ENCODE measurements at places on chromosomes 1 and 21. TPM values are rescaled to one million over a fixed set of nuclear protein-coding genes. Genes with fewer than 3 reads are reported as not detected.
A peak's percentile ranks its signal among the peaks of the same experiment; 100 is the strongest.

DNA sequence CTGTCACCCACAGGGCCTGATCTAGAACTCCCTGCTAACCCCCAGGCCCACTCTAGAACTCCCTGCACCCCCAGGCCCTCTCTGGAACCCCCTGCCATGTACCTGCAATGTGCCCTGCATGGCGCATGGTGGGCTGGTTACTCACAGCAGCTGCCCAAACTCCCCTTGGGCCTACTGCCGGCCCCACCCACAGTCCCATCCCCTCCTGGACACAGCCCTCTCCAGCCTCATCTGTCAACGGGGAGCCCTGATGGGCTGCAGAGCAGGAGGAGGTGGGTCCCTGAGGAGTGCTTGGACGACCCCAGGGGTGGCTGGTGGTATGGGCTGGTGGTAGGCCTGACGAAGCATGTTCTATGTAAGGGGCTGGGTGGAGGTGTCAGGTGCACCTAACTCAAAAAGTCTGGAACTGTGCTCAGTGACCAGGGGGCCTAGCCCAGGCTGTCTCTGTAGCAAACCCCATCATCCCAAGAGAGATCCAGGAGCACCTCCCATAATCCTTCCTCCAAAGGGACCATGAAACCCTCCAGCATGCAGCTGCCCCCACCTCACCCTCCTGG, 19.0 kb upstream of the PRSS38 start:
- peaks cover 7% of the 10 kb centered on the region for H3K27me3 ChIP-seq
- peaks cover 3% of the 10 kb centered on the region for H3K36me3 ChIP-seq
- no peak for DNase-seq
- H3K27ac ChIP-seq, result no peak overlapping the region

DNA sequence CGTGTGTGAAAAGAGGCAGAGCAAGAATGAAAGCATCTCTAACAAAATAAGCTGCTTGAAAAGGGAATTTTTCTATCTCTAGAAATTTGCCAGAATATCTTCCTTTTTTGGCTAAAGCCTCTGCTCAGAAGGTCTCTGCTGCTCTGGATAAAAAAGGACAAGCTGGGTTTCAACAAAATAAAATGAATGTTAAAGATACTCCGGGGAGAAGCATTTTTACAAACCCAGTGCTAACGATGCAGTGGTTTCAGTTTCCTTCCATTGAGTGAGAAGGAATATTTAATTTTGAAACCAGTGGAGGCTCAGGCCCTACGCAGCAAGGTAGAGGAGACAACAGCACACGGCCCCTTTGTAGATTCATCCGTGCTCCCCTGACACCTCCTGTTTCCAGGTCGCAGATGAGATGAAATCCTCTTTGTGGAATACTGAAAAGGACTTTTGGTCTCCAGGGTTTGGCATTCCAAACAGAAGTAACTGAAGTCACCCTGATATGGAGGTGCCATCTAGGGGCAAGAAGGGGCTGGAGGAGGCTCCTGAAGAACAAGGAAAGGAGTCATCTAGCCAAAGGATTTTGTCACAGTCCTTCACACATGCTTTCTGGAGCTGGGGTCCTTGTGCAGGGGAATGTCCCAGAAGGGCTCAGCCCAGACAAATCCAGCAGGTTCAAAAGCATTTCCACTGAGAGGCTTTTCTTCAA, 65.7 kb upstream of the SYT6 start:
- peaks cover 6% of the 10 kb centered on the region for H3K27me3 ChIP-seq
- no peak overlapping the region for H3K4me3 ChIP-seq
- peaks cover 9% of the 10 kb centered on the region for H3K4me1 ChIP-seq
- DNase-seq, result no peak
- H3K27ac ChIP-seq, result no peak overlapping the region

DNA sequence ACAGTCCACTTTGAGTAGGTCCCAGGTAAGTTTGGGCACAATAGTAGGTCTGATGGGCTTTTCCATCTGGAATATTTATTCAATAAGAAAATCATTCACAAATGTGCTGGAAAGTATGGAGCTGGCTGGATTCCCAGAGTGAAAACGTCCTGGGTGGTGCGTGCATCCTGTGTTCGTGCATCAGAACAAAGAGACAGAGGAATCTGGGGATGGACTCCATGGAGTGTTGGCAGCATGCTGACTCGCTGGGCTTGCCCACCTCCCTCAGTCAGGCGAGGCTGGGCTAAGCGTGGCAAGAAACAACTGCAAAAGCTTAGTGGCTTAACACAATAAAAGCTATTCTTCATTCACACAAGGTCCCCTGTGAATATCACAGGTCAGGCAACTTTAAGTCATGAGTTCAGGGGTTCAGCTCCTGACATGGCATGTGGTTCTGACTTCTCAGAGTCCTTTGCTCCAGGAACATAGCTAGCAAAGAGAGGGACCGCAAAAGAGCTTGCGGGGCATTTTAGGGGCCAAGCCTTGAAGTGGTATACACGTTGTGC, 151.6 kb upstream of the ZNF644 start:
- H3K27ac ChIP-seq, result no peak overlapping the region
- H3K36me3 ChIP-seq, result no peaks in the 10 kb centered on the region
- H3K4me1 ChIP-seq, result peaks cover 25% of the 10 kb centered on the region
- no peak overlapping the region for H3K4me3 ChIP-seq

GRCh38 chr1:235937123-235937522, 70.4 kb upstream of the LYST start:
- H3K27ac ChIP-seq, result no peak overlapping the region
- H3K4me1 ChIP-seq, result peaks cover 17% of the 10 kb centered on the region
- no peak overlapping the region for H3K4me3 ChIP-seq
- H3K36me3 ChIP-seq, result no peaks in the 10 kb centered on the region

DNA sequence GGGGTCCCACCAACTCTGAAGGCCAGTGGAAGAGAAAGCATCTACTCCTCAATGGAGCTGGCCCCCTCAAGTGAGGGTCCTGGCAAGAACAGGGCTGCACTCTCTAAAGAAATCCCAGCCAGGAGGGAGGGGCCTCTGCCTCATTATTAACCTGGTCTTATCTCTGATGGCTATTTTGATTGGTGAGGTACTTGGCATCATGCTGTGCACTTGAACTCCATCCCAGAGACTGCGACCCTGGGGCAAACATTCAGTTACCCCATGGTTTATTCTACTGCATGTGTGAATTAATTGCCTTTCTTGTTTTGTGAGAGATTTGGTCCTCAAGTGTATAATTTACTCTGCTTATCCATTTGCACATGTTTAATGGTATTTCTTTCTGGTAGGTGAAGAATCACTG, 55.0 kb upstream of the ETV3 start:
- H3K27me3 ChIP-seq, result peaks cover 4% of the 10 kb centered on the region
- H3K36me3 ChIP-seq, result no peaks in the 10 kb centered on the region
- DNase-seq, result no peak
- H3K27ac ChIP-seq, result no peak overlapping the region

- H3K4me1 ChIP-seq, result no peaks in the 10 kb centered on the region
- no peak overlapping the region for H3K27ac ChIP-seq
- H3K36me3 ChIP-seq, result no peaks in the 10 kb centered on the region
- peak; percentile 37 for DNase-seq
Observed at GRCh38 chr1:24541711-24542346, 14.1 kb upstream of the NCMAP start.

GRCh38 chr1:175191659-175192058, 917 bp downstream of the KIAA0040 start:
- H3K4me3 ChIP-seq, result peak overlapping the region; percentile 92
- no peak for DNase-seq
- H3K27me3 ChIP-seq, result no peaks in the 10 kb centered on the region
- no peak overlapping the region for H3K27ac ChIP-seq
- no peaks in the 10 kb centered on the region for H3K36me3 ChIP-seq

- no peak overlapping the region for H3K4me3 ChIP-seq
- no peaks in the 10 kb centered on the region for H3K36me3 ChIP-seq
- no peaks in the 10 kb centered on the region for H3K27me3 ChIP-seq
- no peak for DNase-seq
Observed at GRCh38 chr1:52621950-52622349, 11.0 kb upstream of the SHISAL2A start.

DNA sequence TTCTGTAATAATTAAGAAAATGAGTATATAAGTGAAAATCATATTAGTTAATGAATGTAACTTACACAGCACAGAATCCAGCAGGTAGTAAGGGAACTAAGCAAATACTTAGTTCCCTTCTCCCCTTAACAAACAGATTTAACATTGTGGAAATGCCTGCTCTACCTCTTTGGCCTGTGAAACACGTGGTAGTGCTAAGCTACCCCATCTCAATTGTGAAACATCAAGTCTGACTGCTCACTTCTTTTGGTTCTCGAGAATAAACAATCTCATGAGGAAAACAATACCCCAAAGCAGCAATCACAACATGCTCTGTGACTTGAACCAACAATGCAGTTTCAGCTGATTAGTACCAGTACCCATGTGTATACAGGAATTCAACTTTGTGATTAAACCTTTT, 4.7 kb downstream of the MYSM1 start:
- H3K4me1 ChIP-seq, result peaks cover 14% of the 10 kb centered on the region
- H3K27me3 ChIP-seq, result peaks cover 5% of the 10 kb centered on the region
- H3K36me3 ChIP-seq, result peaks cover 3% of the 10 kb centered on the region
- H3K27ac ChIP-seq, result peak overlapping the region; percentile 50
- DNase-seq, result no peak

TCHH gene
- total RNA-seq, result 0.38 TPM

NAXE gene
- total RNA-seq, result 190 TPM

CLDN17 gene
- total RNA-seq, result not detected

GJB5 gene
- total RNA-seq, result not detected
